Left ventricle myocardium superior (tissue), 1 donor: ENCODE measurements at places on chromosomes 11 and 22.

GRCh38 chr11:130832566-130833425, 83.5 kb downstream of the SNX19 start:
- DNase-seq = no peak

DNA sequence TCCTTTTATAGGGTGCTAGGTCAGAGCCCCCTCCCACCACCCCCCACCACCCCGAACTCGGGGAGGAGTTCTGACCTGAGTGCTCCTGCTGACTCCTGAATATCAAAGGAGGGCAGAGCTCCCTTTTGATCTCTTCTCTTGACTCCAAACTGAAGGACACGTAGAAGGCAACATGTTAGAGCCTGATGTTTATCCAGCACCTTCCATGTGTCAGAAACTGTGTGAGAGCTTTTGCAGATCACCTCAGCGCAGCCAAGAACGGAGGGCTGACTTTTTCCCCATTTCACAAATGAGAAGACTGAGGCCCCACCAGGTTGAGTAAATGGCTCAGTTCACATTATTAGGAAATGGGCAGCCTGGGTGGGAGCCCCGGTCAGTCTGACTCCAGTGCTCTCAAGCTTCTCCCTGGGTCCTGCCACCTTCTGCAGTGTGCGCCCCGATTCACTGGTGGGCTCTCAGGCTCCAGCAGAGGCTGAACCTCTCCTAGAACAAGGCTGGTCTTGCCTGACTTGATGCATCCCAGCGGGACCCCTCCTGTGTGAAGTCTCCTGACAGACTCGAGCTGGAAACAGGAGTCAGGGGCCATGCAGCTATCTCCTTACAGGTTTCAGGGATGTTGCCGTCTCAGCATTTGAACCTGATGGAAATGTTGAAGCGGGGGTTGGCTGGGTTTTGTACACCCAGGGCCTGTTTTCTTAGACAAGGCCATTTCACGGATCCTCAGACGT, 98.5 kb downstream of the TSPAN18 start:
- no peak for DNase-seq

GRCh38 chr11:44915621-44916020, 35.1 kb downstream of the TP53I11 start:
- DNase-seq = no peak

- no peak for DNase-seq
Observed at GRCh38 chr22:31120230-31120629, 2.5 kb upstream of the INPP5J start.

DNA sequence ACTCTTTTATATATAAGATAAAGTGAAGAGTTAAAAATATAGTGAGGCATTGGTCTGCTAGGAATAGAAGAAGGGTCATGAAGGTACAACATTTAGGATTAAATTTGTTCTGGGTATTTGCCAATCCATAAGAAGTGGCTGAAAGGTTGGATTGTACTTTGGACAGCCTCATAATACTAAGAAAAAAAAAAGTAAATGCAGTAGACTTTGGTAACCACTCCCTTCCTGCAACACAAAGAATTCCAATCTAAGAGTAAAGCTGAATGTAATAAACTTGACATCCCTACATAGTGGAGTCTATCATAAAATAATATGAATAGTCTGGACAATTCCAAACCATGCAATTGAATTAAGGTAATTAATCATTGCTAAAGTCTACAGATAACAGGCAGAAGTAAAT, 2294.4 kb downstream of the LRRC4C start:
- no peak for DNase-seq

- DNase-seq = no peak
Observed at GRCh38 chr11:20980736-20981135, 311.4 kb downstream of the NELL1 start.

- DNase-seq = no peak
Observed at GRCh38 chr22:23715806-23716375, 25.1 kb downstream of the RGL4 start.

DNA sequence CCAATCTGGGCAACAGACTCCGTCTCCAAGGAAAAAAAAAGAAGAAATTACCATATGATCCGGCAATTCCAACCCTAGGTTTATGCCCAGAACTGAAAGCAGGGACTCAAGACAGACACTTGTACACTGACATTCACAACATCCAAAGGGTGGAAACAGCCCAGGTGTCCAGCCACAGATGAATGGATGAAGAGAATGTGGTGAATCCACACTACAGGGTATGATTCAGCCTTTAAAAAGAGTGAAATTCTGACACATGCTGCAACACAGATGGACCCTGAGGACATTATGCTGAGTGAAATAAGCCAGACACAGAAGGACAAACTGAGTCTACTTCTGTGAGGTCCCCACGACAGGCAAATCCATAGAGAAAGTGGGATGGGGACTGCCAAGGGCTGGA, 43.9 kb downstream of the SGSM3 start:
- no peak for DNase-seq

GRCh38 chr11:67420147-67420645, 4.7 kb downstream of the CARNS1 start:
- no peak for DNase-seq

- no peak for DNase-seq
Observed at GRCh38 chr11:34344410-34344767, 13.4 kb downstream of the ABTB2 start.

- DNase-seq = peak; percentile 70
Observed at GRCh38 chr22:46574993-46575910, 37.8 kb upstream of the CELSR1 start.

GRCh38 chr11:58395581-58395980, 11.1 kb downstream of the OR5B3 start:
- DNase-seq = no peak

- DNase-seq = no peak
Observed at GRCh38 chr11:30346068-30346688, 23.3 kb downstream of the ARL14EP start.

DNA sequence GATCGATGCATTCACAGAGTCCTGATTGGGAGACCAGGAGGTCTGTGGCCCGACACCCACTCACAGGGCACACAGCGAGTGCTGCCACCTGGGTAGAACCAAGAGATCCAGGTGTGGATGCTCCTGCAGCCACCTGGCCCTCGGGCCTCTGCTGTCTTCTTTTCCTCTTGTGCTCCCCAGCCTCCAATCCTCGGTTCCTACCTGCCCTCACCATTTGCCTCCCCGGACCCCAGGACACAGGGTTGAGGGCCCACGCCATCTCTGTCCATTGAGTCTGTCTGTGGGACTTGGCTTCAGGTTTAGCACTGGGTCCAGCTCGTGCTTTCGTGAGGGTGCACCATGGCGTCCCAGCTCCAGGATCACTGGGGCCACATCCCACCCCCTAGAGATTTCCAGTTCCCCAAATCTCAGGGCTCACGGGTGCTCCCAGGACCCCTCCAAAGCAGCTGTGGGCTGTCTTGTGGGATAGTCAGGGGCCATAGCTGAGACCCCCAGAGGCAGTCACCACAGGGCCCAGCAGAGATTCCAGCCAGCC, 591.1 kb downstream of the BRD1 start:
- no peak for DNase-seq
